Mammary epithelial cell (primary cell): ENCODE measurements at places on chromosomes 3 and 15. TPM values are rescaled to one million over a fixed set of nuclear protein-coding genes. Genes with fewer than 3 reads are reported as not detected.

EFCAB12 gene
- under 0.01 TPM for total RNA-seq

BCHE gene
- total RNA-seq, result not detected

SERPINI2 gene
- total RNA-seq, result not detected in 2 replicates

HACD2 gene
- 98.5 and 101 TPM in 2 replicates for total RNA-seq

HRH1 gene
- 0.33 TPM for total RNA-seq

LRRC15 gene
- not detected in 2 replicates for total RNA-seq

GOLGA8T gene
- not detected for total RNA-seq

ARHGEF3 gene
- total RNA-seq, result 26.8 and 43.7 TPM in 2 replicates

GRK7 gene
- total RNA-seq, result not detected in 2 replicates
